Stimulated activated CD8-positive, alpha-beta memory T cell treated with anti-CD3 and anti-CD28 coated beads, Interleukin-4, amount 100 ng/mL, for 1 hour (primary cell): ENCODE measurements at places on chromosomes 2 and 18.

GRCh38 chr2:45138904-45139303 is 129.7 kb upstream of the SIX2 start:
- no peak for DNase-seq

GRCh38 chr18:21798126-21798525 is 57.5 kb downstream of the MIB1 start:
- DNase-seq: no peak

GRCh38 chr18:71443706-71444480 is 1100.2 kb downstream of the CBLN2 start:
- DNase-seq: no peak

GRCh38 chr2:88247531-88247930 is 77.4 kb downstream of the THNSL2 start:
- DNase-seq: no peak

DNA sequence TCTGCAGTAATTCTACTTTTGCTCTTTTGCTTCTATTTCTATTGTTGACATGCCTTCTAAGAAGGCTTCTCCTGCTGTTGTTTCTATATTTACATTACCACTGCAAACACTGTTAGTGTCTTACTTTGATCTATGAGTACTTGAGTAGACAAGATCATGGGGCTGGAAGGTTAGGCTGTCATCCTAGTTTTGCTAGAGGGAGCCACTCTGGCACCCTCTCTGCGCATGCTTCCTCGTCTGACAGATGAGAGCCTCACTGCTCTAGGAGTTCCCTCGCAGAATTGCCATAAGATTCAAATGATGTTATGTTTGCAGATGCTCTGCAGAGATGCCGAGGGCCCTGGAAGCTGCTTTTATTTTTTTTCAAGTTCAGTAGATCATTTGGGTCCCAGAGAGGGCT is 185.6 kb downstream of the RNF144A start:
- no peak for DNase-seq

DNA sequence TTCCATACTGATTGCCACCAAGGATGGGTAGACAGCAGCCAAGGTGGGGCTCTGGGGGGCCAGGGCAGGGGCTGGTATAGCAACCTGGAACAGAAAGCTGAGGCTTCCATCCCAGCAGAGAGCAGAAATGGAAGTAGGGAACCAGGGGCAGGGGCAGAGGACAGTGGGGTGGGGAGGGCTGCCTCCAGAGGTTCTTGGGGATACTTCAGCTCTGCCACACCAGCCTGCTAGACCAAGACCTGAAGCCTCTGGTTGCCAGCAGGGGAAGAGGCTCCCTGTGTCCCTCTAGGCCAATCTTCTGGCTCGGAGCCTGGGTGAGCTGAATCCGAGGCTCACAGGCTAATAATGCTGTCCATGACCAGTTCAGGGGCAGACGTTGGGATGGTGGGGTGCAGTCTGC is 329.0 kb downstream of the DYSF start:
- no peak for DNase-seq

GRCh38 chr2:240125742-240126141 is 10.4 kb downstream of the COPS9 start:
- DNase-seq: no peak

DNA sequence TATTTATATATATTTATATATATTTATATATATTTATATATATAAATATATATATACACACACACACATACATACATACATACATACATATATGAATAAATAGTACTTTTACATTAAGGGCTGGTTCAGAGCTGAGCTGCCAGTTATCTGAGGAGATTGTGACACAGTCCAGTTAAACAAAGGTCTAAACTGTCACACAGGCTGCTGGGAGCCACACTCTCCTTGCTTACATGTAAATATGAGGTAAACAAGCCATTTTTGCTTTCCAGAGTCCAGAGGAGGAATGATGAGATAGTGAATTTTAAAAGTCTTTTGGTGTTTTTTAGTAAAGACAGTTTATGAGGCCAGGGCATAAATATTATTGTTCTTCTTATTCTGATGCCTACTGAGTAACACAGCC is 377.5 kb upstream of the PIK3C3 start:
- no peak for DNase-seq

DNA sequence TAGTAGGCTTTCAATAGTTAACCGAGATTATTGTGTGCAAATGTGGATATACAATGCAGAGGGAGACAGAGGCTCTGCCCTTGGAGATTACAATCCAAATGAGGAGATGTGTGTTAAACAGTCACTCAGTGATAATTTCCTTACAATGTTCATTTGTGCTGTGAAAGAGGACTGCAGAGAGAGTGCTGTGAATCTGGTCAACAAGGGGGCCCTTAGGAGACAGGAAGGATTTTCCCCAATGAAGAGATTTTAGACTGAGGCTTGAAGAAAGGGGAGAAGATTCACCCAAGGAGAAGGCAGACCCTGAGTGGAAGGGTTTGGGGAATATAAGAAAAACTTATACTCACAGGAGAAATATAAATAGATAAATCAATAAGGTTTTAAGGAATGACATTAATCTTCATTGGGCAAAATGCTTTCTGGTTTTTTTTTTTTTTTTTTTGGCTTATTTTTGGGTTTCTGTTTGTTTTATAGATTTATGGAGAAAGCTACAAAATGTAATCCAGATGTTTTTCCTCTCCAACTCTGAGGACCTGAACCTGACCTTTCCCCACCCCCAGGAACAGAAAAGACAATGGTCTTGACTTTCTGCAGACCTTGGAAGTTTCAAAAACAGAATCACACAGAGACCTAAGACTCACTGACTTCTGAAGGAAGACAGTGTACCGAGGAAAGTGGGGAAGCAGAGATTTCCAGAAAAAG is 151.3 kb upstream of the SERPINE2 start:
- DNase-seq: no peak

DNA sequence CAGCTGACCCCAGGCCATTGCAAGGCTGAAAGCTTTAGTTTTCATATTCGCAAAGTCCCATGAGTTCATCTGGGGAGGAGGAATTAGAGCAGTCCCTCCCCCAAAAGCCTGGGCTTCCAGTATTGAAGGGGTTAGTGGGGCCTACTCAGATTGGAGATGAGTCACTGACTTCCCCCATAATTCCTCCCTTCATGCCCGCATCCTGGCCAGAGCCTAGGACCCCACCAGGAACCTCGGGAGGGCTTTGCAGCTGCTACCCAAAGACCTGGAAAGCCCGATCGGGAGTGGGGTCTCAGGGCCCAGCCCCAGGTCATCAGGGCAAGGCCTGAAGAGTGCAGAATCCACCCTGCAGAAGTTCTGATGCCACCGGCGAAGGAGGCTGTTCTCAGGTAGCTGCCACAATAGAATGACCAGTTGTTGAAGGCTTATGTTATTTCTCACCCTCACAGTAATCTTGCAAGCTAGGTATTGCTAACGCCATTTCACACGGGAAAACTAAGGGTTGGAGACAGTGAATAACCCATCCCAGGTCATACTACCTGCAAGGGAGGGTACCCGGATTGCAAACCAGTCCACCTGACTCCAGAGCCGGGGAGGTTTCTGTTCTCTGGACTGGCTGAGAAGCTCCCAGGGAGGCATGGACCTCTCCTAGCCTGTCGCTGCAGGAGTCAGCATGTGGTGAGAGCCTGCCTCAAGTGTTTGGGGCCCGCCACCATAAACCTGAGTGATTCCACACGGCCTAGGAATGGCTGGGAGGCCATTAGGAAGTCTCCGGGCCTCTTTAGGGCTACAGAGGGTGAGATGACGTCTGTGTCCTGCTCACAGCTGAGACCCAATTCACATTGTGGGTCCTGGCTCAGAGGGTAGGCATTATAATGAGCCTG is 5.8 kb upstream of the ARID5A start:
- DNase-seq: no peak

DNA sequence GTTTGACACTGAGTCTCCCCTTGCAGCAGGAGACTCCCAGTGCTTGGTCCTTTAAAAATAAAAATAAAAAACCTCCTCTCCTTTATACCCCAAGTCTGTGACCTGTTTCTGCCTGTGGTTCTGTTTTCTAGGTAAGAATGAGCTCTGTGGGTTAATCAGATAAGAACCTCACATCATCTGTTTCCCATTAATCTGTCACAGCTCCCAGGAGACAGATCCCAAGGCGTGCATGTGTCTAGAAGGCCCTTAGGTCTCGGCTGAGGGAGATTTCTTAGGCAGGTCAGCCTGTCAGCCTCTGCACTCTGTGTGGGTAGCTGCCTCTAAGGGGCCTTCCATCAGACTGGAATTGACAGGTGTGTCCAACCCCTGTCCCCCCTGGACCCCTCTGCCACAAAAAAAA is 80.7 kb downstream of the FHOD3 start:
- DNase-seq: no peak

- no peak for DNase-seq
Measured at GRCh38 chr2:136121204-136121910, 3.4 kb upstream of the CXCR4 start.

DNA sequence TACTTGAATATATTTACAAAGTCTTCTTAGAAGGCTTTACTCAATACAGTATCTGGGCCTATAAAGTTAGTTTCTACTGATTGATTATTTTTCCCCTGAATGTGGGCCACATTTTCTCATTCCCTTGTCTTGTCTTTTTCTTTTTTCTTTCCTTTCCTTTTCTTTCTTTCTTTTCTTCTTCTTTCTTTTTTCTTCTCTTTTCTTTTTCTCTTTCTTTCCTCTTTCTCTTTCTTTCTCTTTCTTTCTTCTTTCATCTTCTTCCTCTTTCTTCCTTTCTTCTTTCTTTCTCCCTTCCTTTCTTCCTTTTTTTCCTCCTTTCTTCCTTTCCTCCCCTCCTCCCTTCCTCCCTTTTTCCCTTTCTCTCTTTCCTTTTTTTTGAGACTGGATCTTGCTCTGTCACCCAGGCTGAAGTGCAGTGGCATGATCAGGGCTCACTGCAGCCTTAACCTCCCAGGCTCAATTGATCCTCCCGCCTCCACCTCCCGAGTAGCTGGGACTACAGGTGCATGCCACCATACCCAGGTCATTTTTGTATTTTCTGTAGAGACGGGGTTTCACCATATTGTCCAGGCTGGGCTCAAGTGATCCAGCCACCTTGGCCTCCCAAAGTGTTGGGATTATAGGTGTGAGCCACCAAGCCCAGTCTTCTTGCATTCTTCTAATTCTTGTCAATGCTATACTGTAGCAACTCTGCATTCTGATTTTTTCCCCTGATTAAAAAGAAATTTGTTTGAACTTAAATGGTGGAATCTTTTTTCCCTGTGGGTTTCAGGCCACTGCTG is 133.1 kb upstream of the FBXO11 start:
- no peak for DNase-seq

DNA sequence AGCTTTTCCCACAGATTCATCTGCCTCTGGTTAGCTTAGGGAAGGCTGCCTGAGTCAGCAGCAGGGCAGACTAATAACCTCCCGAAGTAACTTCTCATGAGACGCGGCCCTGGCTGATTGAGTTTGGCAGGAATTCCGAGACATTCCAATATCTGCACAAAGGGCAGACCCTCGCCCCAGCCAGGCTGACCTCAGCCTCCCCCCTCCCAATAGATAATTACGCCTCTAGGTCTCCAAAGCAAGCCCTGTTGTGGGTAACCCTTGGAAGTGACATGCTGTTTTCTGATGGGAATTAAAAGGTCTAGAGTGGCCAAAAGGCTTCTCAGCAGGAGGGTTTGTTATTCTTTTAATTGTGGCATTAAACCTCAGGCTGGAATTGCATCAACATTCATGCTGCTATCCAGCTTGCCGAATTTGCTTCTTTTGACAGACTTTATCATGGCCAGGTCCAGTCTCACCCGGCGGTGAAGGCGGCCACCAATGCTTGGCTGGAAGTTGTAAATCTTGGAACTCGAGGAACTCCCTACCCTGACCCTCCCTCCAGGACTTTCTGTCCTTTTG is 98.0 kb upstream of the SLC14A2 start:
- no peak for DNase-seq

DNA sequence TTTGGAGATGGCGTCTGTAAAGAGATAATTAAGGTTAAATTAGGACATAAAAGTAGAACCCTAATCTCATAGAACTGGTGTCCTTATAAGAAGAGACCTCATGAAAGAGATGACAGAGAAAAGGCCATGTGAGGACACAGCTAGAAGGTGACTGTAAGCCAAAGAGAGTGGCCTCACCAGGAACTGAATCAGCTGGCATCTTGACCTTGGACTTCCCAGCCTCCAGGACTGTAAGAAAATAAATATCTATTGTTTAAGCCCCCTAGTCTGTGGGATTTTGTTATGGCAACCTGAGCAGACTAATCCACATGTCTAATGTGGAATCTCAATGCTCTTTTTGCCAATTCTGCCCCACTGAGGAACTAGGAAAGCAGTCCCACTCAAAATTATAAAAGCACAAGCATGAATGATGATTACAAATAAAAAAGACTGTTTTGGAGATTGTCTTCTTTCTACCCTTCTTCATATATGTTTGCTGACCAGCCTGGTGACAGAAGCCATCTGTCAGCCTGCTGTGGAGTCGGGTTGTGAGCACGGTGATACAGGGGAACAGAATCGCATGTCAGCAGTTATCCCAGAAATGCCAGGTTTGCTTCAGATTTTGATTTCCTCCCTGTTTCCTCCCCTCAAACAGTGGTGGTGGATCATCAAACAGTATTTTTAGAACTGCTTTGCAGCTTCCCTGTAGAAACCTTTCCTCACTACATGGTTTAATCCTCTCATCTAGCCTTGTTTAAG is 54.2 kb downstream of the INPP4A start:
- no peak for DNase-seq

DNA sequence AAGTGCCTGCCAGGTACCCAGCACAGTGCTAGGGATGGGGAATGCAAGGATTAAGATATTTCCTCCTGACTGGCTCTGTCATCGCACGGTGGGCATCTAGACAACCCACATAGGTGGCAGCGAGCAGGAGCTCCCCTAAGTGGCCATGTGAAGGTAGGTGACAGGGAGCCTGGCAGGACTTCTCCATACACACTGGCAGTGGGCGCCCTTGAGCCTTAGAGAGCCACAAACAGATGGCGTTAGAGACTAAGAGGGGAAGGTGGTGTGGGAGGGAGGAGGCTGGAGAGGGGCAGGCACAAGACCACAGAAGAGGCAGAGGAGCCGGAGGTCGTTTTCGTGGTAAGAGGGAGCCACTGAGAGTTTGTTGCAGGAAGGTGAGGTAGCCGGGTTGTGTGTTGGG is 15.2 kb downstream of the PRELID3A start:
- no peak for DNase-seq

GRCh38 chr18:5983488-5983887 is 88.2 kb upstream of the TMEM200C start:
- no peak for DNase-seq

DNA sequence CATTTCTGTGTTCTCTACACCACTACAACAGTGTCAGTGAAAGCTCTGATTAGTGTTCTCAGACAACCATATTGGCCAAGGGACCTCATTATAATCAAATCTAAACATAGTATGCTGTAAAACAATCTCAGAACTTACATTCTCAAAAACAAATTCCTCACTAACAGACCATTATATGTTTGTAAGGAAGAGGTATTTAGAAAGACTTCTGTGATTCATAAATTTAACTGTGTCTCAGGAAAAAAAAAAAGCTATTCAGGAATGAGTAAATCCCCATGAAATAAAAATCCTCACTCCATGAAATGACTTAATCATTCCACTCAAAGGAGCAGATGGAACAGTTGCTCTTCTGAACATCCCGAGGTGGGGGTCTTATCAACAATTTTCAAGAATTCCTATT is 413.0 kb downstream of the CDH2 start:
- DNase-seq: no peak

DNA sequence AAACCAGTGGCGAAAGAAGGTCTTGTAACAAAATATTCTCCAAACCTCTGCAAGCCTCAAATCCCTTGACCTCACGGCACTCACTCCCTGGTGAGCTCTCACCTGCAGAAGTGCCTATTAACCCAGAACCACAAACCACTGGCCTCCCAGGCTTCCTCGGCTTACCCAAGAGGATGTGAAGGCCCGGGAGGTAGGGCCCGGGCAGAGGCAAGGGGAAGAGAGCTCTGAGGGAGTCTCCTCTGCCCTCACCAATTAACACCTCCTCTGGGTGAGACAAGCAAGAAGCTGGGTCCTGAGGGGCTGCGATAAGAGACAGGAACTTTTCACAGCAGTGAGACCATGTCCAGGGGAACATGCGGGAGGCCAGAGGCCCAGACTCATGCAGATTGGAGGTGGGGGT is 53.7 kb downstream of the EMX1 start:
- no peak for DNase-seq
